Lung microvascular endothelial cell (primary cell): ENCODE measurements at places on chromosomes 7 and 10.

- no peak for DNase-seq
These were observed 396 bp downstream of the GRM8 start for GRCh38 chr7:127252377-127252713.

DNA sequence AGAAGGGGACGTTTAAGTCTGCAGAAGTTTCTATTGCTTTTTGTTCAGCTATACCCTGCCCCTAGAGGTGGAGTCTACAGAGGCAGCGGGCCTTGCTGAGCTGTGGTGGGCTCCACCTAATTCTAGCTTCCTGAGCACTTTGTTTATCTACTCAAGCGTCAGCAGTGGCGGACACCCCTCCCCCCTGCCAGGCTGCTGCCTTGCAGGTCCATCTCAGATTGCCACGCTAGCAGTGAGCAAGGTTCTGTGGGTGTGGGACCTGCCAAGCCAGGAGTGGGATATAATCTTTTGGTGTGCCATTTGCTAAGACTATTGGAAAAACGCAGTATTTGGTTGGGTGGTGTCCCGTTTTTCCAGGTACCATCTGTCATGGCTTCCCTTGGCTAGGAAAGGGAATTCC lies 147.3 kb upstream of the PRPS1L1 start:
- no peak for DNase-seq

GRCh38 chr10:97360705-97361536 lies 26.4 kb upstream of the FRAT2 start:
- DNase-seq = no peak

DNA sequence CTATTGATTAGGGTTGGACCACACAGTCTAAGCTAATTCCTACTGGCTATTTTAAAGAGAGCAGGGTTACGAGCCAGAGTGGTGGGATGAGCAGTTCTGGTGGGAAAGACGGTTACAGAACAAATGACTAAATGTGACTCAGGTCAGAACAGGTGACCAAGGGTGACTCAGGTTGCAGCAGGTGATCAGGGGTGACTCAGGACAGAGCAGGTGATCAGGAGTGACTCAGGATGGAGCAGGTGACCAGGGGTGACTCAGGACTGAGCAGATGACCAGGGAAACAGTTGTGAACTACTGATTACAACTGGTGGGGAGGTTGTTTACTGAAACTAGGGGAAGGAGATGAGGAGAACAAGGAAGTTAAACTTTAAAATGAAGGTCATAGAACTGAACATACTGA lies 366.3 kb downstream of the ABCA13 start:
- no peak for DNase-seq

GRCh38 chr10:2982146-2982545 lies 85.2 kb upstream of the PFKP start:
- no peak for DNase-seq

- no peak for DNase-seq
These were observed 396.7 kb downstream of the AUTS2 start for GRCh38 chr7:69994886-69995542.

- DNase-seq = peak; percentile 47
These were observed 561 bp downstream of the SHTN1 start for GRCh38 chr10:117004227-117005025.

GRCh38 chr7:64744680-64745079 lies 49.5 kb upstream of the ZNF138 start:
- DNase-seq = no peak

- DNase-seq = no peak
These were observed 120.1 kb downstream of the PTPN20 start for GRCh38 chr10:47031211-47031900.

DNA sequence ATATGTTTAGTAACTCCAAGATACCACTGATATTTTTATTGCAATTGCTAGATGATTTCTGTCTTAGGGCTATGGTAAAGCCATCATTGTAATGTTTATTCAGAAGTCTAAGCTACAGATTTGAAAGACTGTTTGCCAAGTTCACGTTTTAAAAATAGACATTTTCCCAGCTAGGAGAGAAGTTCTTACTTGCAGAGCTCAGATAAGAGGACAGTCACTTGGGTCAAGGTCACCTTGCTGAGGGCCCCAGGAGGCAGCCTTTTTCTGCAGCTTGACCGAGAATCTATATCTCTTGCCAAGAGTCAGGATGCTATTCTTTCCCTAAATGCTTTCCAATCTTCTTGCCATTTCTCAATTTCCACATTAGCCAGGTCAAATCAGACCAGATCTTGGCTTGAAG lies 1011.2 kb downstream of the KCNMA1 start:
- DNase-seq = no peak

- peak; percentile 31 for DNase-seq
These were observed 14.5 kb downstream of the TMEM120A start for GRCh38 chr7:75979759-75980429.

GRCh38 chr10:102580230-102580629 lies 64.0 kb upstream of the TRIM8 start:
- peak; percentile 67 for DNase-seq

GRCh38 chr7:42292991-42293521 lies 56.0 kb upstream of the GLI3 start:
- DNase-seq = no peak

DNA sequence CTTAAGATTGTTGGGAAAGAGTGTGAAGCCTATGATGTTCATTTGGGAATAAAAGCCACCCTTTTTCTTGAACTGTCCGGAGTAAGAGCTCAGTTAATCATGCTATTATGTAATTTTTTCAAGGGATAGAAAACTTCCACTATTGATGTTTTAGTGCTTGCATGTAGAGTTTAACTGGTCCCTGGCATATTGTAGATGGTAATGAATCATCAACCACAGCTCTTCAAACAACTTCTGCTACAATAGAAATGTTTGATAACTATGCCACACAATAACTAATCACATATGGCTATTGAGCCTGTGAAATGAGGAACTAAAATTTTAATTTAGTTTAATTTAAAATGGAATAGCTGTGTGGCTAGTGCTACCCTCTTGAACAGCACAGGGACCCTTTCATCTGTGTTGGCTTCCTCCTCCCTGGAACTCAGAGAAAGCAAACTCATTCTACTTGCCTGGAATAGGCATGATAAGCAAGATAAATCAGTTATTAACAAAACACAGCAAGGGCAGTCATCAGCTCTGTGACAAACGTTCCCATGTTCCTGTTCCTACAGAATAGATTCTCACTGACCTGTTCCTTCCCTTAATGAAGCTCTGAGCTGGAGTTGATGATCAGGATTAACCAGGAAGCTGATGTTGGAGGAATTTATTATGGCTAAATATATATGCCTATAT lies 4.9 kb upstream of the SRI start:
- peak; percentile 17 for DNase-seq

GRCh38 chr7:74141705-74142104 lies 32.5 kb upstream of the EIF4H start:
- peak; percentile 28 for DNase-seq

- no peak for DNase-seq
These were observed 167.3 kb downstream of the CALCR start for GRCh38 chr7:93407239-93407638.

- no peak for DNase-seq
These were observed 199.5 kb downstream of the GFRA1 start for GRCh38 chr10:116073510-116073909.

GRCh38 chr7:111960984-111961383 lies 245.2 kb downstream of the DOCK4 start:
- DNase-seq = no peak

- DNase-seq = no peak
These were observed 199.9 kb downstream of the EVX1 start for GRCh38 chr7:27442455-27442854.

GRCh38 chr10:99535764-99536337 lies 3.1 kb downstream of the NKX2-3 start:
- DNase-seq = no peak

DNA sequence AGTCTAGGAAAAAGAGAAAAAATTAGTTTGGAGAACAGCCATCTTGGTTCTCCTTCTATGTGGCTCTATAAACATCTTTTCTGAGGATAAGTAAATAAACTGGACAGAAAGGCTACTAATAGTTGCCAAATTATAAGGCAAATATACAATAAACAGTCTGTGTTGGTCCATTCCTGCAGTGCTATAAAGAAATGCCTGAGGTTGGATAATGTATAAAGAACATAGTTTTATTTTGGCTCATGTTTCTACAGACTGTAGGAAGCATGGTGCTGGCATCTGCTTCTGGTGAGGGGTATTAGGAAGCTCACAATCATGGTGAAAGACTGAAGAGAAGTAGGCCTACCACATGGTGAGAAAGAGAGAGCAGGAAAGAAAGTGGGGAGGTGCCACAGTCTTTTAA lies 209.7 kb downstream of the MACC1 start:
- DNase-seq = no peak

- DNase-seq = no peak
These were observed 160.8 kb downstream of the PFKFB3 start for GRCh38 chr10:6363511-6363910.

DNA sequence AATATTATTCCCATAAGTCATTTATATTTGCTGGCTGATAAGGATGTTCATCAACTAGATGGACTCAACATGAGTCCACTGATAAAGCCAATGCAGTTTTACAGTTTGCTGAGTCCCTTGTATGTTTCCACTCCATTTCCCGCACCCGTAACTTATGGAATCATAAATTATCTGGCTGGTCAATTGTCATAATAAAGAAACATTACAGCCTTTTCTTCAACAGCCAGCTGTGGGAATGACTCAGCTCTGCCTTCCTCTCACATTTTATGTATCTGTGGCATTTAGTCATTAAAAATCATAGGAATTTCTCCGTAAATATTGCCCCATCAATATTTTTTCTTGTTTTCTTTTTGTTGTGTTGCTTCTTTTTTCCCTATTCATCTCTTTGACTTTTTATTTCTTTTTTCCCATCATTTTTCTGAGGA lies 22.3 kb upstream of the TMEM26 start:
- peak; percentile 87 for DNase-seq

DNA sequence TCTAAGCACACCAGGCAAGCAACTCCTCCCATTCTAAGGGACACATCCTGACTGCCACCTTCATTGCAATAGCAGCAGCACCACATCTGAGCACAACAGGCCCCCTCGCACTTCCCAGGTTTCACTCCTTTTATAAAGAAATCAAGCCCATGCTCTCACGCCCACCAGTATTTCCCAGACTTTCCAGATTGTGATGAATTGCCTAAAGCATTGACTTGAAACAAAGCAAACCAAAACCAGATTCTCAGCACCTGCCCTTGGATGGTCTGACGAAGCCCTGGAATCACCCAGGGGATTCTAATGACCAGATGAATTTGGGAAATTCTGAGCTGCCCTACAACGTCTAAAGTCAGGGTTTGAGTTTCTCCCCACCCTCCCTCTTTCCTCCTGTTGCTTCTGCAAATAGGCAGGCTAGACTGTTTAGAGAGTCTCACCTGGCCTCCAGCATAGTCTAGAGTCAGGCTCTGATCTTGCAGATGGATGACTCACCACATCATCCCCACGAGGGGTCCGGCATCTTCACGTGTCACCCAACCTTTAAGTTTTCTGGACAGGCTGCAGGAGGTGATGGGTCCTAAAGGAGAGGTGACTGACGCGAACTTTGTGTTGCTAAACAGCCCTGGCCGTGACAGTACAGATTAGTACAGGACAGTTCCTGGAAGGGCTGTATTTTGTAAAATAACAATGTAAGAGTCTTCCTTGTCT lies 198.0 kb downstream of the SKIDA1 start:
- DNase-seq = no peak

GRCh38 chr10:113626809-113627355 lies 37.0 kb downstream of the NRAP start:
- no peak for DNase-seq

GRCh38 chr10:17109046-17109445 lies 20.6 kb downstream of the CUBN start:
- DNase-seq = no peak

GRCh38 chr7:101650579-101651081 lies 21.5 kb upstream of the MYL10 start:
- DNase-seq = no peak

GRCh38 chr10:100037758-100038315 lies 28.1 kb upstream of the DNMBP start:
- peak; percentile 4 for DNase-seq

- DNase-seq = no peak
These were observed 56.7 kb upstream of the LRRC18 start for GRCh38 chr10:48996329-48996728.

- DNase-seq = no peak
These were observed 30.3 kb downstream of the CACNA2D1 start for GRCh38 chr7:82413237-82413636.

GRCh38 chr7:66737667-66738066 lies 2.9 kb upstream of the RABGEF1 start:
- no peak for DNase-seq

GRCh38 chr10:121694966-121695643 lies 96.9 kb upstream of the FGFR2 start:
- no peak for DNase-seq

- DNase-seq = no peak
These were observed 32.9 kb downstream of the GPER1 start for GRCh38 chr7:1120791-1121190.

DNA sequence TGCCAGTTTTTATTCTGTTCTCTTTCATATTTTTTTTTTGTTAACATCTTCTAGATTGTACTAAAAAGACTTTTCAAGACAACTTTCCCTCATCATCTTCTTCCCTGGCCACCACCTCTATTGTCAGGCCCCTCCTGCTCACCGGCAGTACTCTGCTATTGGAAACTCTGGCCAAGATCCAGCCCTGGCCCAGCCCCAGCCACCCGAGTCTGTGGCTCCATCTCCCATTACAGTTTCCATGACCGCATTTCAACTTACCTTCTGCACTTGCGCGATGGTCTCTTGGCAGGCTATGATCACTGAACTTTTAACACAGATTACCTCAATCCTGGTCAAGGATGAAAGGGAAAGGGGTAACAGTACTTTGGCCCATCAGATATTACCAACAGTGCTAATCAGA lies 137.7 kb upstream of the POM121L12 start:
- DNase-seq = no peak

GRCh38 chr10:77915319-77916105 lies 11.0 kb downstream of the DLG5 start:
- DNase-seq = no peak

DNA sequence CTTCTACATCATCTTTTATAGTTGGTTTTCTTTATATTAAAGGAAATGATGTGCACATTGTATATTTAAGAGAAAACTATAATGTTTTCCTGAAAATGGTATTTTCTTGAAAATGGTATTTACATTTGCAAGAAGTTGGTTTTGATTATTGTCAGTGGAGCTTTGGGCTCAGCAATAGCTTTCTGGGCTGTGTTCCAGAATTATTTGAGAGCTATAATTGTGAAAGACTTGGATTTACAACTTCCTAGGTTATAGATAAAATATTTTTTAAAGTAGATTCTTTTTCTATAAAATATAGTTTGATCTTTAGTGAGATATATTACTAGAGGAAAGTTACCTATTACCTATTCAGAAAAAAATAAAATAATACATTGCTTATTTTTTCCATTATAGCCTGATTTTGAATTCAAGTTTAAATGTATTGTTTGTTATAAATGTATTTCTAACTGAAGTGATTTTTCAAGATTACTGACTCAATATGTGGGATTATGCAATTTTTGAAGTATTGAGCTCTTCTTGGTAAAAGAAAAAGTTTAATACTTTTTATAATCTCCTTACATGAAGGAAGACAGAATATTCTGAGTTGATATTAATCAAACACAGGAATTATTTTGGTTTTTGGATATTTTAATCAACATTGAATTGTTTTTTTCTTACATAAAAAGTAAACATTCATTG lies 20.2 kb downstream of the GNAI1 start:
- DNase-seq = peak; percentile 41

GRCh38 chr10:63093227-63093626 lies 39.9 kb upstream of the NRBF2 start:
- no peak for DNase-seq
